ENCODE measurements at places on chromosomes 11 and 22. TPM values are rescaled to one million over a fixed set of nuclear protein-coding genes. Genes with fewer than 3 reads are reported as not detected.

DNA sequence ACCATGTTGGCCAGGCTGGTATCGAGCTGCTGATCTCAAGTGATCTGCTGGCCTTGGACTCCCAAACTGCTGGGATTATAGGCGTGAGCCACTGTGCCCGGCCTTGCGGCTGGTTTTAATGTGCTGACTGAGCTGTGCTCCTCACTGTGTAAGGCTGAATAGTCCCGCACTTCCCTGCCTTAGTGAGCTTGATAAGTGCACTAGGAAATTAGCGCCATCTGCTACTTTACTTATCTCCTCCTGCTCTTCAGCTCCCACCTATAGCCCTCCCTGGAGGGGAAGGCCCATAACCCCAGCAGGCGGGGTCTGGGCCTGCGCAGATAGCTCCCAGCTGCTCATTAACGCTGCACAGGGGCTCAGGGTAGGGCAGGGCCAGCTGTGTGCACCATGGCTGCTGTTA is 49.4 kb downstream of the CLMP start:
- no peak for DNase-seq

GRCh38 chr11:115169251-115169650 is 335.0 kb downstream of the CADM1 start:
- DNase-seq = no peak

- DNase-seq = peak; percentile 75
These were observed 25.8 kb upstream of the LMO1 start for GRCh38 chr11:8289492-8289918.

GRCh38 chr11:120801801-120802689 is 221.9 kb upstream of the TBCEL start:
- DNase-seq = no peak

DNA sequence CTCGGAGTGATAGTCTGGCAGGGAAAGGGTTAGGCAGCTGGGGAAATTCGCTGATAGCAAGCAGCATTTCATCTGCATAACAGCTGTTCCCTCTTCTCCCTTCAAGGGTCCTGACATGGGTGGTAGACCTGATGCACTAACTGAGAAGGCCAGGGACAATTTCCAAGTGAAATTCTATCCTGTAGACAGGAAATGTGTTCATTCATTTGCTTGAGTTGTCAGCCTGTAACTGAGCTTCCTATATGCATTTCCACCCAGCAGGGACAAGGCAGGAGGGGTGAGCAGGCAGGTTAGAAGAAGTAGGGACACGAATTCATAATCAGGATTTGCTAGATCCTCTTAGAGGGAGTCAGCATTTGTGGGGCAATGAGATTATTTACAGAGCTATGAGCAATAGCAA is 154.3 kb upstream of the NCAM1 start:
- no peak for DNase-seq

GRCh38 chr22:19109198-19110063 is 12.8 kb downstream of the DGCR2 start:
- DNase-seq = no peak

DNA sequence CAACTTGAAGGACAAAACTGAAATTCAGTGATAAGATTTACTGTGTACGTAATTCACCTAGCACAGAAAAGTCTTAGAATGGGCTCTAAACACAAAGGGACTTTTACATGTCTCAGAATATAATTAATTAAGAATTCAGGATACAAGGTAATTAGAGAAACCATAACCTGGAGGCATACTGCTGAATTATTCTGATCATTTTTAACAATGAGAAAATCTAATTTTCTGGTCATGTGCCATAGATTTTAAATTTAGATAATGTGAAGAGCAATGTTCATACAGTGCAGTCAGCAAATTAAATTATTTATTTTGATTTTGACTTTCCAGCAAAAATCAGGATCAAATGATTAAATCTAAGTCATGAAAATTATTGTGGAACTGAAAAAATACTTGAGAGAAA is 67.0 kb upstream of the MTNR1B start:
- DNase-seq = no peak

- DNase-seq = no peak
These were observed 702.4 kb downstream of the NTM start for GRCh38 chr11:132072858-132073211.

DNA sequence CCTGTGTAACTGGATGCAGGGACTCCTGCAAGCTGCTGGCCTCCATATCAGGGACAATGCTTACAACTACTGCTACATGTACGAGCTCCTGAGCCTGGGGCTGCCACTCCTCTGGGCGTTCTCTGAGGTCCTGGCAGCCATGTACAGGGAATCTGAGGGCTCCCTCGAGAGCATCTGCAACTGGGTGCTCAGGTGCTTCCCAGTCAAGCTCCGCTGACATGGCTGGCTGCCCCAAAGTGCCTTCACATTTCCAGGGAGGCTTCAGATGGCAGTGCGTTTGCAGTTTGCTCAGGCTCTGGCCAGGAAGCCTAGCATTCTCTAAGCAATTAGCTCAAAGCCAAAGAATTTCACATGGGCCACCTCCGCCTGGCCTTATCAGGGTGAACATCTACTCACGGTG is 117.4 kb upstream of the PARVA start:
- no peak for DNase-seq

GRCh38 chr11:14676068-14676467 is 32.5 kb downstream of the PDE3B start:
- DNase-seq = no peak

DNA sequence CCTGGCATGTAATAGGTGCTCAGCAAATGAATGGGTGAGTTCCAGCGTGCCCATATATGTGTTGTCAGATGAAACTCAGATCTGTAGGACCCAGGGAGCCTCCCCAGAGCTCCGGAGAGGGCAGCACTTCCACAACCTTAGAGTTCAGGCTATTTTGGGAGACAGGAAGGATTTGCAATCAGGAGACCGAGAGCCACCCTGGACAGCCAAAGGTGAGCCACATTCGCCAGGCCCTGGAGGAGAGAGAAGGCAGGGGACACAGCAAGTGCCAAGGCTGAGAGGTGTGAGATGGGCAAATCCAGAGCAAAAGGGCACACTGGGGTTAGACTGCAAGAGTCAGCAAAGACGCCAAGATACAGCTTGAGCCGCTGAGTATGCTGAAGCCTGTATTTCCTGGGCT is 66.4 kb downstream of the CD82 start:
- DNase-seq = peak; percentile 73

- DNase-seq = no peak
These were observed 14.9 kb downstream of the USP47 start for GRCh38 chr11:11856638-11857037.

GRCh38 chr22:24401931-24402367 is 25.4 kb upstream of the ADORA2A start:
- DNase-seq = no peak

- no peak for DNase-seq
These were observed 6.4 kb upstream of the ARFGAP3 start for GRCh38 chr22:42863349-42863961.

DNA sequence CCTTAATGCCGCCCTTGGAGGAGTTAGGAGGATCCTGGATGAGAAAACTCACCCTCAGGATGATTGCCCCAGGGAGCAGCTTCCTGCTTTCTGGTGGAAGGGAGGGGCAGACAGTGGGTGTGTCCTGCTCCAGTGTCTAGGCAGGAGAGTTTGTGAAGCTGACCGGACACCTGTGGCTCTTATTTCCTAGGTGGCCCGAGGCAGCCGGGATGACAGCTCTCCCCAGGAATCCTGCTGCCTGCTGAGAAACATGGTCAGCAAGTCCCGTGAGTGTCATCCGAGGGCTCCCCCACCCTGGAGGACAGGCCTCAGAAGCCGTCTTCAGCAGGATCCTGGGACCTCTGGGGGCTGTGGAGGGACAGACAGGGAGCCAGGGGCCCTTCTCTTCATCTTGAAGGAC is 50.4 kb downstream of the ST3GAL4 start:
- no peak for DNase-seq

DNA sequence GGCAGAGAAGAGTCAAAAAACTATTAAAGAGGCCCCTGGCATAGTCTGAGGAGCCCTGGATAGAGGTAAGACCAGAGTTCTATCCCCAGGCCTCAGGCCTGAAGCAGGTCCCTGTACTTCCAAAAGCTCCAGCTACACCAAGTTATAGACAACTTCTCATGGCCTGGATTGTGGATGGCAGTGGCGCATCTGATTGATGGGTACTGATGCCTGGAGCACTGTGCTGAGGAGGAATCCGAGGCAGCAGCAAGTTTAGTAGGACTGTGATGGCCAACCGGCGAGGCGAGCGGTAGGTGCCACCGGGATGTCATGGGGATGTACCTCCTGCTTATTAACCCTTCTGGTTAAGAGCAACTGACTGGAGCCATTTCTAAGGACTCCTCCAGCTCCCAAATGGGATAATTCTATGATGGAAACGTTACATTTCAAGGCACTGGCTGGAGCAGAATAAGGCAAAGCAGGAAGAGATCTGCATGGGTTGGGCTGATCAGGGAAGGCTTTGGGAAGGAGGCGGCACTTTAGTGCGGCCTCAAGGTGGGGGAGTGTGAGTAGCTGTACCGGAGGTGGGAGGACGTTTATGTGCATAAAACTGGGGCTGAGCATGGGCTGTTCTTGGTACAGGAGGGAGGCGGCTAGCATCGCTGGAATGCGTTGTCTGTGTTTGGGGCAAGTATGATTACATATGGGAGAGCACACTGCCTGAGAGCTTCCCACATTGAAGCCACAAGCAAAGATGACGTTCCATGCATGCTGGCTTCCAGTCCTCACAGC is 24.2 kb upstream of the JAM3 start:
- DNase-seq = no peak

DNA sequence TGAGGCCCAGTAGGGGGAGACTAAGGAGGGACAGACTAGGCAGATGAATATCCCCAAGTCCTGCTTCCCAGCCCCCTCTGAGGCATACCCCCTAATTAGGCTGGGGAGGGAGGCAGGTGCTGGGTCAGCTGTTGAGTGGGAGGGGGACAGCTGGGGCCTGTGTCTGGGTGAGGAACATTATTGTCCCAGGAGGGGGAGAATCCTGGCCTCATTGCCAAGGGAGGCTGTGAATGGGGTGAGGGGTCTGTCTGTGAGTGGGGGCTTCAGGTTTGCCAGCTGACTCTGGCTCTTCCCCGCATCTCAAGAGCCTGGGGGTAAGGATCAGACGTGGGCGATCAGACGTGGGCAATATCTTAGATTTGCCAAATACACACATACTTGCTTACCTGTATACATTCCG is 2.1 kb downstream of the INPPL1 start:
- peak; percentile 63 for DNase-seq

DNA sequence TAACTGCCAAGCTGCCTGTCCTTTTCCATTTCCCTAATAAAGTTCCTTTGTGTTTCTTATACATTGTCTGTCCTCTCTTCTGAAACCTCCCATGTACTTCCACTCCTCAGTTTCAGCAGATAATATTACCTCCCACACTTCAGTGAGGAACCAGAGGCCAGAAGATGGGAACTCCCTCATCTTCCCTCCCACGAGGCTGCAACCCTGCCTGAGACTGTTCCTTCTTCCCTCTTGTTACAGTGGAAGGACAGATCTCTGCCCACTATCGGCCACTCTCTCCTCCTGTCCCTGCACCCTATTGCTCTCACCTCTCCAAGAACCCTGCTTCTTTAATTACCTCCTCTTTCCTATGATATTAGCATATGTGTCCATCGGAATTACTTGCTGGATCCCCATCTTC is 38.1 kb upstream of the SWAP70 start:
- no peak for DNase-seq

DNA sequence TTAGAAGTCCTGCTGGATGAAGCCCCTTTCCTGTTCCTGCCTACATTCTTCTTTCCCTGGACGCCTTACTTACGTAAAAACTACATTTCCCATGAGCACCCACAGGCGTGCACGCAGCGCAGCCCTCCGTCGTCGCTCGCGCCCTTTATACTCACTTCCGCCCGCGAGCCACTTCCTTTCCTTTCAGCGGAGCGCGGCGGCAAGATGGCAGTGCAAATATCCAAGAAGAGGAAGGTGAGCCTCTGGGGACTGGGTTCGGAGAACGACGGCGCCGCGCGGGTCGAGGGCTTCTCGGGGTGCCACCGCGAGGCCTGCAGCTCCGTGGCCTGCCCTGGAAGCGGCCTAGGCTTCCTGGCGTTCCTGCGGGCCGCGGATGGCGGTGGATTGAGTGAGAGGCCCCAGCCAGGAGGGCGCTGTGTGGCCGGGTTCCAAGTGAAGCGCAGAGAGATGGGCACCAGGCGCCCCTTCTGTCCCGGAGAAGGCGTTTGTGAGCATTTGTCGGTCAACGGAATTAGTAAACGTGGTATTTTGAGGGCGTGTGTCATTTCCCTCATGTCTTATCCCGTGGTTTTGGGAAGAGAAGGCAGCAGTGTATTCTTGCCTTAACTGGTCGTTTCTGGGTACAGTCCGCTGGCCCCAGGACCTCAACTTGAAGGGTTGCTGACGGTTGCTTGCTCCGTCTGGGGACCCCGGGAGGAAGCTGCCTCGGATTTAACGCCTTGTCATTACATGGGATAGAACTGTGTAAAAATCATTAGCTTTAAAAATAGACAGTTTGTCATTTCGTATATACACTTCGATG is at the start of gene RPS3:
Gene RPS3, plus strand, starts transcription at position 175 of the 802 bp plus-strand sequence. Its CDS starts 30 bp downstream, at position 205.
- DNase-seq = peak; percentile 96

DNA sequence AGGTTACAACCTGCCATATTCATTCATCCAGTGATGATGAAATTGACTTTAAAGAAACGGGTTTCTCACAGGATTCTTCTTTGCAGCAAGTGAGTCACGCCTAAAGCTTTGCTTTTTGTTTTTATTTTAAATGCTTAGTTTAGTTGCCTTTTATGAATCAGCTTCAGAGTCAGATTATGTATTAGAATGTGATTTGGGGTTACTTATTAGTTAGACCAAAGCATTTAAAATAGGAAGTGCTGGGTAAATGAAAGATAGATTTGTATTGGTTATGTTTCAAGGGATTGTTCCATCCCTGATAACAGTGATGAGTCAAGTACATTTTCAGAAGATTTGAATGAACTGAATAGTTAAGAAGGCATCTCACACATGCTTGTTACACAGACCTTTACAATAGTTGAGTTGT is 101.3 kb upstream of the GAL start:
- DNase-seq = no peak

DNA sequence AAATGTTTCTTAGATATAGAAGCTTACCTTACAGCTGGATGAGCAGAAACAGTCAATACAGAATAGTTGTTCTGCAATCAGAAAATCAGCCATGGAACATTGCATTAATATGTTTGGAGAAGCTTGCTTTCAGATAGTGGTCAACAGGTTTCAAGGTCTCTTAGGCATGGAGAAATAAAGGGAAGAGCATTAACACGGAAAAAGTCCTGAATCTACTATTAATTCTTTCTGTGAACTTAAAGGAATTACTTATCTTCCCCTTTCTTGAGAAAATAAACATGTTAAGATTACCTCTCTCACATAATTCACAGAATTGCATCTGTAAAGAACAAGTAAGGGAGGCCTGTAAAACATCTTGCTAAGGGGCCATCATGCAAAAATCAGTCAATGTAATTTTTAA is at the start of gene OR5B3:
Gene OR5B3, minus strand, starts transcription at position 101 of the 400 bp plus-strand sequence. CDS start 3,465 bp downstream, outside the sequence.
- no peak for DNase-seq

- no peak for DNase-seq
These were observed 324.2 kb downstream of the MIAT start for GRCh38 chr22:26981541-26981940.

Gene CALCA
- not detected for total RNA-seq

Gene KCNJ1
- total RNA-seq = not detected

Gene DKK3
- 548 TPM for total RNA-seq

Gene SMTNL1
- not detected for total RNA-seq

Gene LGR4
- 61.9 TPM for total RNA-seq

Gene HOATZ
- not detected for total RNA-seq

Gene MRGPRX4
- total RNA-seq = not detected

Gene MIAT
- 3.3 TPM for total RNA-seq

Gene FGF19
- 0.13 TPM for total RNA-seq

Gene MAJIN
- not detected for total RNA-seq

Gene GLYATL2
- total RNA-seq = 0.24 TPM

Gene MED17
- total RNA-seq = 30.9 TPM

Gene OR5AS1
- not detected for total RNA-seq
